ENCODE measurements at places on chromosomes 3 and 15.

GRCh38 chr15:39287322-39288195, 293.3 kb upstream of the THBS1 start:
- no peak for DNase-seq

GRCh38 chr3:7953449-7954014, 548.1 kb upstream of the LMCD1 start:
- DNase-seq, result no peak

- DNase-seq, result no peak
These were observed 109.1 kb downstream of the RFTN1 start for GRCh38 chr3:16404349-16404895.

- DNase-seq, result no peak
These were observed 60.6 kb upstream of the STAC start for GRCh38 chr3:36319680-36320079.

- DNase-seq, result peak; percentile 16
These were observed 1.4 kb downstream of the FYTTD1 start for GRCh38 chr3:197750858-197751737.

GRCh38 chr15:37015035-37015434, 85.3 kb downstream of the MEIS2 start:
- no peak for DNase-seq

- no peak for DNase-seq
These were observed 156.5 kb upstream of the SLC2A2 start for GRCh38 chr3:171183042-171183441.

DNA sequence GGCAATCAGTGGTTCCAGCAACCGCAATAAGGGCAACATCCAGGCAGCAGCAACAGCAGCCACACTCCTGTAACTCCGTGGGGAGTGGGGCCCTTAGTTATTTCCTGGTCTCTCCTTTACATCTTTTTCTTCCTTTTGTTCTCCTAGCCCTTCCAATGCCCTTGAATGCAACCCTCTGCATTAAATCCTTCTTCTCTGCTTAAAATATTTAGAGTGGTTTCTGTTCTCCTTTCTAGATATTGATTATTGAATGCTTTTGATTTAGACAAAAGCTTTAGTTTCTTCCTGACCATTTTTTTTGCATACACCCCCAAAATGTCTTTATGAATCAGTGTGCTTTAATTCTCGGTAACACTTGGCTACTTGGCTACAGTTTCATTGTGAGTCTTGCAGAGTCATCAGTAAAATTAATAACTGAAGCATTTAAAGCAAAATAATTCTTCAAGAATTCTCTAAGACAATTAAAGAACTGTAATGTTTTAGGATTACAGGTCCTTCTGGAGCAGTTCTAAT, 586.1 kb downstream of the MECOM start:
- no peak for DNase-seq

DNA sequence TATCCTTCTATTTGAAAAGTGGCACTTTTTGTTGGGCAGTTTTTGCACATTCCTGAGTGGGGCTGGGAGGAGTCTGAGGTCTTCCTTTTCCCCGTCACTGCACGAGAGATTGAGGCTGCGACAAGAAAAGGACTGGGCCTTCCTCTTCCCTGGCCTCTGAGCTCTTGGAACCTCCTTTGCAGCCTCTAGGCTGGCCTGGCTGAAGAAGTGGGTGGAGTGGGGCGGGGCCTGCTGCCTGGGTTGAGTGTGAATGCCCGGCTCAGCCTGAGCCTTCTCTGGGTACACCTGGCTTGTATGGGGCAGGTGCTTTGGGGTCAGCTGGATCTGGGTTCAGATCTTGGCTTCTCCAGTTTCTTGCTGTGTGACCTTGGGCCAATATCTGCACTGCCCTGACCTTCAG, 43.1 kb downstream of the PLXNA1 start:
- DNase-seq, result no peak

- DNase-seq, result no peak
These were observed 158.0 kb downstream of the FBLN2 start for GRCh38 chr3:13706886-13707285.

- DNase-seq, result no peak
These were observed 16.2 kb downstream of the IGDCC4 start for GRCh38 chr15:65406424-65407000.

GRCh38 chr3:39193391-39193790, 996 bp upstream of the XIRP1 start:
- DNase-seq, result no peak

GRCh38 chr3:127831723-127832172, 9.4 kb upstream of the MGLL start:
- peak; percentile 12 for DNase-seq

GRCh38 chr3:184145111-184145524, 10.0 kb downstream of the EIF2B5 start:
- DNase-seq, result peak; percentile 35

- no peak for DNase-seq
These were observed 223.0 kb upstream of the BHLHE40 start for GRCh38 chr3:4756057-4756775.

- no peak for DNase-seq
These were observed 227.3 kb downstream of the SNRPN start for GRCh38 chr15:25182098-25182478.

DNA sequence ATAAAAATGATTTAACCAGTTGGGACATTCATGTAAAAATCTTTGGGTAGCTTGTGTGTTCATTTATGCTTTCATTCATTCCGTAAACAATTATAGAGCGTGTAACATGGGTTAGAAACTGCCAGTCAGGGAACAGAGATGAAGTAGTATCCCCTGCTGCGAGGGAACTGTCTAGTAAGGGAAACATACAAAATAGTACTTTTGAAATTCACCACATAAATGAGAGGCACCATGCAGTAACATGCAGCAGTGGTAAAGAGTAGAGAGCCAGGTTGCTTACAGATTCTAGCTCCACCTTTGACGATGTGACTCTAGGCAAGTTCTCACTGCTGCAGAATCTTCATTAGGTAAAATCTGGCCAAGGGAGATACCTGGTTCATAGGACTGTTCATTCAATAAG, 938 bp downstream of the DZIP3 start:
- DNase-seq, result no peak

DNA sequence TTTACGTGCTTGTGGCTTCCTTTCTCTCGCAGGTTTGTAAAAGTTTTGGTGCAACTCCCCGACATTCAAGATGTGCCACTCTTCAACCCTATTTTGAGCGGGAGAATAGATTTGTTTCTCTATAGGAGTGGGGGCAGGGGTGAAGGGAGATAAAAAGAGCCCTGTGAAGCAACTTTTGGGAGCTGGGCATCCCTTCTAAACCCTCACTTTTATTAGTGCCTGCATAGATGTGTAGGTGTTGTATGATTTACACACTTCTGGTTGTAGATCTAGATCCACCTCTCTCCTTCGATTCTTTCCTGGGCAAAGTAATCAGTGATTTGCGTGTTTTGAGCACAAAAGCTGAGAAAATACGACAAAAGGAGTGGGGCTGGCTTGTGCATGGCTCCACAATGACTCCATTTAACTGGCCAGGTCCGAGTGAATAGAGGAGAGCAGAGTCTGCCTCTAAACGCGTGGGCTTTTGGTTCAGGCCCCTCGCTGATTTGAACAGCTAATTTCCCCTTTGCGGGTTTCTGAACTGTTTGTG, 17.7 kb downstream of the SOX2 start:
- DNase-seq, result no peak

- no peak for DNase-seq
These were observed 240.1 kb downstream of the ISL2 start for GRCh38 chr15:76576523-76577279.

DNA sequence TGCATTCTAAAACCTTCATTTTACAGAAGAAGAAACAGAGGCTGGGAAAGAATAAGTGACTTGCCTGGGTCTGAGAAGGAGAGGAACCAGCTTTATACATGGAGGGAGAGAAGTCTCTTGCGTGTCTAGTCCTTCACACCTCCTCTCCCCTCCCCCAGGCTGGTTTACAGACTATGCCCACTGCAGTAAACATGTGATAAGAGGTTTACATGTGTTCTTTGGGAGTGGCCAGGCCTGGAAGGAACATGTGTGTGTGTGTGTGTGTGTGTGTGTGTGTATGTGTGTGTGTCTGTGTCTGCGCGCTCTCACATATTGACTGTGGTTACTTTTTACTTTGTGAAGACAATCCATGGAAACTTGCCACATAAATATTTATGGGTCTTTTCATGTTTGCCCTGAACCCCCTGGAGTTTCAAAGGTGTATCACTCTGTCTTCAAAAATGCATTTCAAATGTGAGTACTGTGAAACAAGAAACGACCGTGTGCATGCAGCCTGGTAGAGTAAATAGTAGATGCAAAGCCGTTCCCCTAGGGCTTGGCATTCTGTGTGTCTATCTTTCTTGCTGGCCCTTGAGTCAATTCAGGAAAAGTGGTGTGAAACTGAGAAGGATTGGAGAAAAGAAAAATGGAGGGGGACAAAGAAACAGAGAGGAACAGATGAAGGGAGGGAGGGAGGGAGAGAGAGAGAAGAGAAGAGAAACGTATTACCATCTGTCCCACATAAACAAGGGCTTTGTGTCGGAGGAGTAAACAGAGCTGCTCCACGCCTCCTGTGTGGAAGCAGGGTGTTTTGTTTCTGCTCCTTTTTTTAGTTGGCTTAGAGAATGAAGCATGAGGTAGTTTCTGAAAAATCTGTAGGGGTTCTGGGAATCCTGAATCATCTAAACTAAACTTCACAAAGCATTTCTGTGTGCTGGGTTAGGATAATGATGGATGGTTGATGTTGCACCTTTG, 51.7 kb downstream of the CLDN11 start:
- no peak for DNase-seq

- DNase-seq, result no peak
These were observed 138.8 kb upstream of the TNIK start for GRCh38 chr3:171598990-171599389.
